CD8-positive, alpha-beta memory T cell (primary cell): ENCODE measurements at places on chromosomes 16 and 17. TPM values are rescaled to one million over a fixed set of nuclear protein-coding genes. Genes with fewer than 3 reads are reported as not detected.

GRCh38 chr17:76491271-76492122 lies 9.7 kb downstream of the RHBDF2 start:
- no peak for DNase-seq
- no peaks in the 10 kb centered on the region for H3K36me3 ChIP-seq
- H3K4me1 ChIP-seq, result peaks cover 31% of the 10 kb centered on the region
- H3K4me3 ChIP-seq, result no peak overlapping the region

- no peaks in the 10 kb centered on the region for H3K27me3 ChIP-seq
- no peak for DNase-seq
- no peaks in the 10 kb centered on the region for H3K4me1 ChIP-seq
Observed at GRCh38 chr17:48854774-48855476, 24.1 kb downstream of the CALCOCO2 start.

DNA sequence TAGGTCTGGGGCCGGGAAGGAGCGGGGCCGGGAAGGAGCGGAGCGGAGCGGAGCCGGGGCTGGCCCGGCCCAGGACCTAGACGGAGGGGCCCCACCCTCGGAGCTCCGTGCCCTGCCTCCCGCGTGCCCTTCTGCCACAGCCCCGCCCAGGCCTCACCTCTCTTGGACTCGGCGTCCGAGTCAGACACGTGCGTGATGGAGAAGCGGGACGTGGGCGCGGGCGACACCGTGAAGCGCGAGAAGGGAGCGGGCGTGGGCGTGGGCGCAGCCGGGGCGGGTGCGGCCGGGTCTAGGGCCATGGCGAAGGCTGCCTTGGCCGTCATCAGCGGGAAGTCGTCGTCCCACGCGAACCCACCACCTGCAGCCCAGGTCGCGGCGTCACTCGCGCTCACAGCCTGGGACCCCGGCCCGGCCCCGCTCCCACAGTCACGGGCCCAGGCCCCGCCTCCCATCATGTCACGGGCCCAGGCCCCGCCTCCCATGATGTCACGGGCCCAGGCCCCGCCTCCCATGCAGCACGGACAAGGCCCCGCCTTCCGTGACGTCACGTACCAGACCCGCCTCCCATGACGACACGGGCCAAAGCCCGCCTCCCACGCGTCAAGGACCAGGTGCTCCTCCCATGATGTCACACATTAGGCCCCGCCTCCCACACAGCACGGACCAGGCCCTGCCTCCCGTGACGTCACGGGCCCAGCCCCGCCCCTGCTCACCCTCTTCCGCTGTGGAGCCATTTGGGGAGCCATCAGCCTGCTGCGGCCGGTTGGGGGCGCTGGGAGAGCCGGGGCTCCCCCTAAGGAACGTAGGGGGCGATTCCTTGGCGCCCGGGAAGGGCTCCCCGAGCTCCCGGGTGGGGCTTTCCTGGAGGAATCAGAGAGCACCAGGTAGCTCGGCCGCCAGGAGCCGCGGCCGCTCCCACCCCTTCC lies 45.8 kb upstream of the PVALEF start:
- no peaks in the 10 kb centered on the region for H3K36me3 ChIP-seq
- peak; percentile 80 for DNase-seq
- no peak overlapping the region for H3K4me3 ChIP-seq
- no peak overlapping the region for H3K27ac ChIP-seq
- H3K27me3 ChIP-seq, result no peaks in the 10 kb centered on the region
- no peaks in the 10 kb centered on the region for H3K4me1 ChIP-seq

DNA sequence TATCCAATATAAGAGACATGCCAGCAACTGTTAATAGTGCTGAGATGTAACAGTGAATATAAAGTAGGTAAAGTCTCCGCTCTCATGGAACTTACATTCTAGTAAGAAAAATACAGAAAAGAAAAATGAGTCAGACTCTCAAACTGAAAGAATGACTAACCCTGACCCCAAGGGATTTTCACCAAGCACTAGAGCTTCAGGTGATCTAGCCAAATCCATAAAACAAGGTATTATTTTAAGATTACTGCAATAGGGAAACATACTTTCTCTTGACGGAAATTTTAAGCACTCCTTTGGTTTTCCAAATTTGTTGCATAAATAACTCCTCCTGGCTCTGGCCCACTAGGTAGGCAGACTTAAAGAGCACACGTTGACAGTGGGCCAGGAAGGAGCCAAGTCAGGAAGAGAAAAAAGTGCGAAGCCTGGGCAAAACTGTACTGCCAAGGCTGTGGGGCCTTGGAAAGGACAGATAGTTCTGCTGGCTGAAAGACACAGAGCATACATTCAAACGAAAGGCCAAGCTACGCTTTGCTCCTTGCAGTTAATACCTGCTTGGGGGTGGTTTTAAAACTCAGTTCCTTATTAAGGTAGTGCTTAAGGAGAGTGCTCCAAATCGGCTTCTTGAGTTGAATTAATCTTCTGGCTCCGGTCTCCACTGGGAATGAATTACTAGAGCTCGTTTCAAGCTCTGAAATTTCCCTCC lies 1.4 kb downstream of the GOT2 start:
- no peaks in the 10 kb centered on the region for H3K36me3 ChIP-seq
- no peaks in the 10 kb centered on the region for H3K27me3 ChIP-seq
- peak overlapping the region; percentile 80 for H3K27ac ChIP-seq
- no peak for DNase-seq
- H3K4me1 ChIP-seq, result peaks cover 21% of the 10 kb centered on the region
- peak overlapping the region; percentile 88 for H3K4me3 ChIP-seq

DNA sequence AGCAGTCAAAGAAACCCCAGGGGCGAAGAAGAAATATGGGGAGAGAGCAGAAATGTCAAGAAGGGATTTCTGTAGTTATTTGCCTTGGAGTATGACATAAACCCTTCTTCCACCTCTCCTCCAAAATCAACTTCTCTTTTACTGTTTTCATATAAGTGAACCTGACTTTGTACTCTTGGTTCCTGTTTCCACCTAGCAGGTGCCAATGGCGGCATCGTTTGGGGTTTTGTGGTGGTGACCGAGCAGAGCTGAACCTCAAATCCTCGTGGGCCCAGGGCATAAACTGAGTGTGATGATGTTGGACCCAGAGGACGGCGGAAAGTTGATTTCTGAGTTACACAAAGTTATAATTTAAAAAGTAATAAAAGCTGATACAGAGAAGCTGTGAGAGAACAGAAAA lies 39.6 kb upstream of the PSMD7 start:
- H3K27ac ChIP-seq, result no peak overlapping the region
- no peaks in the 10 kb centered on the region for H3K36me3 ChIP-seq
- no peak for DNase-seq
- no peaks in the 10 kb centered on the region for H3K27me3 ChIP-seq

MILR1 gene
- 0.69 TPM for total RNA-seq

KRTAP4-4 gene
- not detected for total RNA-seq

DNA sequence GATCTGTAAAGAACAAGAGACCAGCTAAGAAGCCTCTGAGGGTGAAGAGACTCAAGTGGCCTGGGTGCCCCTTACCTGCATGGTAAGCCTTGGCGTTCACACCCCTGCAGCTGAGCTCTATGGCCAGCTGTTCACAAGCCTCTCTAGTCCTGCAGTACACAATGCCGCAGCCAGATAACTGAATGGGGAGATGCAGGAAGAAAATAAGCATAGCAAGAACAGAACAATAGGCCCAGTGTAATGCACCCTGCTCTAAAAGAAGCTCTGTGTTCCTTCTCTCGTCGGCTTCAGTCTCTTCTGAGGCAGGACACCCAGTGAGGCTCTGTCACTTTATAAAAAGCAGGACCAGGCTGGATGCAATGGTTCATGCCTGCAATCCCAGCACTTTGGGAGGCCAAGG lies 5.4 kb downstream of the RECQL5 start:
- H3K27ac ChIP-seq, result no peak overlapping the region
- no peak for DNase-seq
- H3K27me3 ChIP-seq, result no peaks in the 10 kb centered on the region
- H3K4me3 ChIP-seq, result no peak overlapping the region
- peaks cover 9% of the 10 kb centered on the region for H3K4me1 ChIP-seq
- H3K36me3 ChIP-seq, result peaks cover 22% of the 10 kb centered on the region

DNA sequence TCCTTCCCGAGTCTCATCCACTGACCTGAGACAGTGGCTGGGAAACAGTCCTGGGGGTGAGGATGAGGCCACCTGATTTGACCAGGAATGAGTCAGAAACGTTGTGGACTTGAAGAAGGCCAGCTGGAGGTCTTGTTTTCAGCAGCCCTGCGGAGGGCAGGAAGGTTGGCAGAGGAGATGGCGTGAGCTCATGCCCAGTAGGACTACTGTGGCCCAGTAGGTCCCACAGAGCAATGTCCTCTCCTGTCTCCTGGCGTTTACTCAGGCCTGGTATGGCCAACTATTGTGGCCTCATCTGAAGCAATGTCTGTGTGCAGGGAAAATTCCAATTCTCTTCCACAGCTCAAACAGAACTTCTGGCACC lies 84.1 kb upstream of the DNAJA2 start:
- H3K27me3 ChIP-seq, result no peaks in the 10 kb centered on the region
- no peaks in the 10 kb centered on the region for H3K4me1 ChIP-seq
- no peak overlapping the region for H3K27ac ChIP-seq
- DNase-seq, result no peak
- no peaks in the 10 kb centered on the region for H3K36me3 ChIP-seq
- H3K4me3 ChIP-seq, result no peak overlapping the region

- H3K4me1 ChIP-seq, result peaks cover 7% of the 10 kb centered on the region
- DNase-seq, result no peak
- H3K4me3 ChIP-seq, result no peak overlapping the region
- H3K36me3 ChIP-seq, result no peaks in the 10 kb centered on the region
Observed at GRCh38 chr16:57191056-57191571, 5.0 kb downstream of the RSPRY1 start.

DNA sequence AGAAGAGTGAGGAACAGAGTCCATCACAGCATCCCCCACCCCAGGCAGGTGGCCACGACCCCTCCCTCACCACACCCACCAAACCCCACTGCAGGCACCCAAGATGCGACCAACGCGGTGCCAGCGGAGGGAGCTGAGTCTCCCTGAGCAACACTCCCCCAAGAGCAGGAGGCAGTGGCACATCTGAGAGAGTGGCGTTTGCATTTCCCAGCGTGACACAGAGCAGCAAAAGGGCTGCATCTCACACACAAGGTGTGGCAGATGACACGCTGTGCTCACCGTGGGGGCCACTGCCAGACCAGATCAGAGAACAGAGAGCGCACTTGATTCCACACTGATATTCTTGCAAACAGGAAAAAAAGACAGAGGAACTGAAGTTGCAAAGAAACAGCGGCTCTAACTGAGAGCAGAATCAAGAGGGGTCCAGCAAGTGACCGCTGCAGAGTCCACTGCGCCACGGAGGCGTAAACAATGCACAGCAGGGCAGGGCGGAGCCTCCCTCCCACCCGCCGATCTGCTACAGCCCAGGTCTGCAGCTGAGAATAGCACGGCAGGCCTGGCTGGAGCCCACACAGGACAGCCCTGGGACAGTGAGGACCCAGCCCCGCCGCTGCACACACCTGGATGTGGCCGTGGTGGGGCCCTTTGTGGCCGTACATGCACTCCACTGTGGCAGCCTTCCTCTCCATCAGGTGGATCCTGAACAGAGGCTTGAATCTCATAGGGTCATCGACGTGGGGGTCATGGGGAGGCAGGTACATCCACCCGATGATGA lies 26.0 kb upstream of the C16orf95 start:
- H3K4me3 ChIP-seq, result no peak overlapping the region
- no peak for DNase-seq
- H3K36me3 ChIP-seq, result peaks cover 12% of the 10 kb centered on the region
- H3K4me1 ChIP-seq, result peaks cover 12% of the 10 kb centered on the region

MT1A gene
- not detected for total RNA-seq

FGF11 gene
- total RNA-seq, result 1.1 TPM

DNA sequence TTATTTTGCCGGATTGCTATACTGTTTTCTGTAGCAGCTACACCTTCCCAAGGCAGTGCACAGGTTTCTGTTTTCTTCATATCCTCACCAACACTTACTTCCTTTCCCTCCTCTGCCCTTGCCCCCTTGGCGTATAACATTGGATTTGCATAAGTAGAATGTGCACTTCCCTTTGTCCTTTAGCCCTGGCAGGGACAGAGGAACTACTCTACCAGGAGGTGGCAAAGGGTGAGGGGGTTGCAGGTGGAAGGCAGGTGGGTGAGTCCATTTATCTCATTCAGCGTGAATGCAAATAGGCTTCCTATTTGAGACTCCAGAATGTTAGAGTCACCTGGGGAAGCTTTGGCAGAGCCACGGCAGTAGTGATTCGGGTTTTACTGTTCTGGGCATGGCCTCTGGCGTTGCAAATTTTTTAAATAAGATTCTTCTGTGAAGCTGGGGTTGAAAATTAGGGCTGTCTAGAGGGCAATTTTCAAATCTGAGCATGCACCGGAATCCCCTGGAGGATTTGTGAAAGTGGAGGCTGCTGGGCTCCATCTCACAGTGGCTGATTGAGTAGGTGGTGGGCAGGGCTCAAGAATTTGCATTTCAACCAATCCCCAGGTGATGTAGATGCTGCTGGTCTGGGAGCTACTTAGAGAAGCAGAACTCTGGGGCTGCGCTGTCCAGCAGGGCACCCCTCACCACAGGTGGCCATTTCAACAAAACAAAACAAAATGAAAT lies 84.7 kb downstream of the PLCG2 start:
- no peaks in the 10 kb centered on the region for H3K4me1 ChIP-seq
- H3K27me3 ChIP-seq, result no peaks in the 10 kb centered on the region
- no peak for DNase-seq
- no peak overlapping the region for H3K4me3 ChIP-seq
- no peak overlapping the region for H3K27ac ChIP-seq

HEATR3 gene
- total RNA-seq, result 25.5 TPM

DNA sequence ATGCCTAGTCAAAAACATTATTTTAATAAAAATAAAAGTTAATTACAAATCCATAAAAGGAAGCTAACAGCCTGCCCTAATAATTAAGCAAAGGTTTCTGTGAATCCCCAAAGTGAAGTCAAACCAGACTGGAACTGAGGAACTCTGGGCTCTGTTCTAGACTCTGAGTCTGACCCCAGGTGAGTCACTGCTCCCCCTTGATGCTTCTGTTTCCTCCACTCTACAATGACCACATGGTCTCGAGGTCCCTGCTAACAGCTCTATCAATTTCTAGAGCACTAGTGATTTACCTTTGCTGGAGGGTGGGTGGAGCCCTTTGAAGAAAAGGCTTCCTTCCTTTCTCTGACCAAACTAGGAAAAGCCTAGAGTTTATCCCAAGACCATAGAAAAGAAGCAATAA lies 32.4 kb downstream of the XPO6 start:
- DNase-seq, result no peak
- peaks cover 63% of the 10 kb centered on the region for H3K4me1 ChIP-seq
- H3K27ac ChIP-seq, result no peak overlapping the region
- no peaks in the 10 kb centered on the region for H3K27me3 ChIP-seq
- H3K4me3 ChIP-seq, result no peak overlapping the region

DNA sequence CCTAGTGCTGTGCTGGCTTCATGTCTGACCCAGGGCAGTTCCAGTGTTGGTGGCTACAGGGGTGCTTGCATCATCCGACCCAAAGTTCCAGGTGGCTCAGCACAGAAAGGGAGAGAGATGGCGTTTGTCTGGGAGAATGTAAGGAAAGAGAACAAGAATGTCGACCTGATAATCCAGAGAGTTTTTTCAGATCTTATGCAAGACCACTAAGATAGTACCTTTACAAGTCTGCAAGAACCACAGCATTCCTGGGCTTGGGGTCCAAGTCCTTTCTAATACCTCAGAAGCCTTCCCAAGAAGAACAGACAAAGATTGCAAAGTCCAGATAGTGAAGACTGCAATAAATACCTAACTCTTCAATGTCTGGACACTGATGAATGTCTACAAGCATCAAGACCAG lies 363.0 kb upstream of the TOM1L1 start:
- no peak overlapping the region for H3K4me3 ChIP-seq
- no peaks in the 10 kb centered on the region for H3K4me1 ChIP-seq
- no peak for DNase-seq
- no peaks in the 10 kb centered on the region for H3K27me3 ChIP-seq
- no peak overlapping the region for H3K27ac ChIP-seq
